ENCODE measurements at places on chromosomes 4 and X. TPM values are rescaled to one million over a fixed set of nuclear protein-coding genes. Genes with fewer than 3 reads are reported as not detected.

GRCh38 chr4:53355930-53356521 is 9.8 kb downstream of the SCFD2 start:
- DNase-seq, result no peak

- no peak for DNase-seq
These were observed 123.5 kb upstream of the LEF1 start for GRCh38 chr4:108292229-108292628.

Gene ATP1B4
- not detected for total RNA-seq

GRCh38 chr4:53050361-53050774 is 188.3 kb downstream of the RASL11B start:
- no peak for DNase-seq

Gene PRRG1
- total RNA-seq, result not detected
